ENCODE measurements at places on chromosomes 5 and 9.

DNA sequence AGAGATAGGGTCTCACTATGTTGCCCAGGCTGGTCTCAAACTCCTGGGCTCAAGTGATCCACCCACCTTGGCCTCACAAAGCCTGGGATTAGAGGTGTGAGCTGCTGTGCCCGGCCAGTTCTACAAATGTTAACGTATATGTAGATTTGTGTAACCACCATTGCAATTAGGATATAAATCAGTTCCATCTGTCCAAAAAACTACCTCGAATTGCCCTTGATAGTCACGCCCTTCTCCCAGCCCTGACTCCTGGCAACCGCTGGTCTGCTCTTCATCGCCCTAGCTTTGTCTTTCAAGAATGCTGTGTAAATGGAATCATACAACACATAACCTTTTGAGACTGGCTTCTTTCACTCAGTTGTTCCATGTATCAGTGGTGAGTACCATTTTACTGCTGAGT is 46.1 kb upstream of the PPARGC1B start:
- DNase-seq = no peak

DNA sequence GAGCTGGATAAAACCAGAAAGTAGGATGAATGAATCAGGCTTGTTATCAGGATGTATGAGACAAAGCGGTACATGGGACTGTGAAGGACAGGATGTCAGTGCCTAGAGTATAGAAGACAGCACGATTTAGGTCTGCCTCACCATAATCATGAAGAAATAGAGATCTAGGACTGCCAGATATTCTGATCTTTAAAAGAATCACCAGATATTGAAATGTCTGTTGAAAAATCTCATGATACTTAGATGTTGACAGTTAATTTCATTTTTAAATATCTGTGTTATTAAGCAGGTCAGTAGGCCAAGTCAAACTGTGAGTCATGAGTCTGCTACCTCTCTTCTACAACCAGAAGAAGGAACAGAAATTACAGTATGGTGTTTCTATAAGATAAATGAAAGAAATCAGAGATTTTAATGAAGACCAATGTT is 65.0 kb downstream of the ST8SIA4 start:
- DNase-seq = no peak

DNA sequence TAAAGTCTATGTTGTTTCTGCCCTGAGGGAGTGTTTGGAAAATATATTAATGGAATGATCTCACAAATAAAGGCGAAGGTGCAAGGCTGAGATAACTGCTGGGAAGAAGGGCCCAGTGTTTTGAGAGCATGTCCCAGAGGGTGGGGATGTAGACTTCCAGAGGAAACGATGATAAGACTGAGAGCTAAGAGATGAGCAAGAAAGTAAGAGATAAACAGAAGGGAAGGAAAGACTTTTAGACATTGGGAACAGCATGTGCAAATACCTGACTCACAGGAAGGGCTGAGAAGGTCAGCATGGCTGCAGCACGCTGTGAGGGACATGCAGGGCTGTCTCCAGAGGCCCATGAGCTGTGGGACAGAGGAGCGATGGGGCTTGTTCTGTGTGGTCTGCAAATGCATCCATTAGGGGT is 19.9 kb upstream of the ADRB2 start:
- no peak for DNase-seq

GRCh38 chr5:107129051-107129450 is 541.7 kb downstream of the EFNA5 start:
- no peak for DNase-seq

GRCh38 chr5:1540831-1541701 is 17.3 kb upstream of the LPCAT1 start:
- no peak for DNase-seq

DNA sequence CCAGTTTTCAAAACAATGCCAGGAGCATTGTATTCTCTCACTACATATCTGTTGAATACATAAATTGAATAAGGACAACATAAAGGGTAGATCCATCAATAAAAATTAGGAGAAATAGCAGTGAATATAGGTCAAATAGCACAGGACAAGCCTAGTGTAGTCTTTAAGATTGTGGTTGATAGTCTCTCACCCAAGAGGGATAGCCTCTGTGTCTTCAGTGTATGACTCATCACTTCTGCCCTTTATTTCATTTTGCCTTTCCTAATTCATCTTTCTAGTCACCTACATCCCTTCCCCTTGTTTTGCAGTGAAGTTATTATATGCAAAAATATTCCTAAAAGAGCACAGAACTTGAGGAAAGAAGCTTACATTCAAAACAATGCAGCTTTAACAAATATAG is 335.0 kb upstream of the TUSC1 start:
- DNase-seq = no peak

DNA sequence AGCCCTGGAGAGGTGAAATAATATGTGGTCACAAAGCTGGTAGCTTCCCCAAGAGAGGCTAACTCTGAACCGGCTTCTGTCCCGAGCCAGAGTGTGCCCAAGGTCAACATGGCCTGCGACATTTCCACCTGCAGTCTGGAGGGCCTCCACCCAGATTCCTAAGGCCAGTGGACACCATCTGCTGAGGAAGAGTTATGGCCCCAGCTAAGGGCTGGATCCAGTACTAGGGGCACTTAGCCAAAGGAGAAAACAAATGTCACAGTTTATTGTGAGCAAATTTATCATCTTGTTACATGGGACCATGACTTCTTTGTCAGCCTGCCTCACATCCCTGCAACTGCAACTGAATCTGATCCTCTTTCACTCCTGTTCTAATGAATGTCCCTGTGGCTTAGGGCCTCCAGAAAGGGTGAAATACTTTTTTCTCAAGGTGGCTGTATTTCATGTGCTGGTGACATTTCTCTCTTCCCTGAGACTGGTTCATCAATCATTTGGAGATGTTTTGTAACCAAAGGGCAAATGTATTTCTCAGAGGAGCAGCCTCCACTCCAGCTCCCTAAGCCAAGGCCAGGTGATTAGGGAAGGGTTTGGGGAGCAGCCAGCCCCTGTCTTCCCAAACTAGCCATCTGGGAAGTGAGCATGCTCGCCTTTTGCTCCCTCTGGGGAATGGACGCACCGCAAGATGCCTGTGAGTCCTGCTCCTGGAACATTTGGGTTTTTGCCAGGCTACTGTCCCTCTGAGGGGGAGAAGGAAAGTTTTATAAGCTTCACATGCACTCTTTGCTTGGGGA is 148.3 kb downstream of the CMYA5 start:
- no peak for DNase-seq

DNA sequence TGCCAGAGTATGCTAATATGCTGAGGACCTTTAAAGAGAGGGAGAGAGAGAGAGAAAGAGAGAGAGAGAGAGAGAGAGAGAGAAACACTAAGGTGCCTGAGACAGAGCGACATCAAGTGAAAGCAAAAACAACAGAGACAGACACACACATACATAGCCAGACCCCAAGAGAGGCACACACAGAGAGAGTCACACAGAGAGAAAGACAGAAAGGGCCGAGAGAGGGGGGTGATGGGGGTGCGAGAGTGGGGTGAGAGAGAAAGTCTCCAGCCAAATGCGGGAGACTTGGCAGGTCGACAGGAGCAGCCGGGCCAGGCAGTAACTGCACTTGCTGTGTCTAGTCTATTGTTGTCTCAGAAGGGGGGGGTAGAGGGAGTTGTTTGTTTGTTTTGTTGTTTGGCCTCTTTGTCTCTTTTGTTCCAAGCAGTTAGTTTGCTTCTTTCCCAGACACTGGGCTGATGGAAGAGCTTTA is 30.1 kb upstream of the NFIB start:
- no peak for DNase-seq

GRCh38 chr5:31086839-31087415 is 106.6 kb upstream of the CDH6 start:
- DNase-seq = no peak

GRCh38 chr9:15371448-15371845 is 51.2 kb upstream of the SNAPC3 start:
- no peak for DNase-seq

- DNase-seq = no peak
Observed at GRCh38 chr5:147427521-147428401, 82.1 kb downstream of the DPYSL3 start.

- DNase-seq = no peak
Observed at GRCh38 chr5:135230251-135230925, 168.6 kb downstream of the MACROH2A1 start.

DNA sequence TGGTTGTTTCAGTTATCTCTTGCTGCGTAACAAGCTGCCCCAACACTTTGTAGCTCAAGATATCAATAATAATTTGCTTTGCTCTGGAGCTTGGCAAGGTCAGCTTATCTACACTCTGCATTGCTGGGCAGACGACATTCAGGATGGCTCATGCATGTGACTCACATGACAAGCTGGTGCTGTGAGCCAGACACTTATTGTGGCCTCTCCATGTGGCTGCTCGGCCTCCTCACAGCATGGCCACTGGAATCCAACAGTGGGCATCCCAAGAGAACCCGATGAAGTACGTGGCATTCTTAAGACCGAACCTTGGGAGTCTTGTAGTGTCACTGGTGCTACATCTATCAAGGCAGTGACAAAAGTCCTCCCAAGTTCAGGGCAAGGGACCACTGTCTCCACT is 94.2 kb upstream of the MVB12B start:
- no peak for DNase-seq
